ENCODE measurements at places on chromosomes 16 and 17.

DNA sequence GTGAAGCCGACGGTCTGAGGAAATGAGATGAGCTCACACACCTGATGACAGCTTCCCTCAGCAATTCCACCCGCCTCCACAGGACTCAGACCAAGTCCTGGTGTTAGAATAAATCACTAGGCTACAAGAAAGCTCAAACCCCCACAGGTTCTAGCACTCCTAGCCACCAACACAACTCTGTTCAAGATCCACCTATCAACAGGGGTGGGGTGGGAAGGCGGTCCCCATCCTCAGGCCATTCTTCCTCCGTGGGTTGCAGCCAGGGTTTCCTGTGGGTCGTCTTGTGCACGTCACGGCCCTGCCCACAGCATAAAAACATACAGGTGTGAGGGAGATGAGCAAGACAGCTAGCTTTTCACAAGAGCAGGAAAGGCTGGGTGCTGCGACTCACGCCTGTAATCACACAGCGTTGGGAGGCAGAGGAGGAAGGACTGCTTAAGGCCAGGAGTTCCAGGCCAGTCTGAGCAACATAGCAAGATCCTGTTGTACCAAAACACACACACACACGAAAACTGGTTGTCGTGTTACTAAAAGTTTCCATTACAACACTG, 81.1 kb downstream of the ANKRD11 start:
- DNase-seq = peak; percentile 72

DNA sequence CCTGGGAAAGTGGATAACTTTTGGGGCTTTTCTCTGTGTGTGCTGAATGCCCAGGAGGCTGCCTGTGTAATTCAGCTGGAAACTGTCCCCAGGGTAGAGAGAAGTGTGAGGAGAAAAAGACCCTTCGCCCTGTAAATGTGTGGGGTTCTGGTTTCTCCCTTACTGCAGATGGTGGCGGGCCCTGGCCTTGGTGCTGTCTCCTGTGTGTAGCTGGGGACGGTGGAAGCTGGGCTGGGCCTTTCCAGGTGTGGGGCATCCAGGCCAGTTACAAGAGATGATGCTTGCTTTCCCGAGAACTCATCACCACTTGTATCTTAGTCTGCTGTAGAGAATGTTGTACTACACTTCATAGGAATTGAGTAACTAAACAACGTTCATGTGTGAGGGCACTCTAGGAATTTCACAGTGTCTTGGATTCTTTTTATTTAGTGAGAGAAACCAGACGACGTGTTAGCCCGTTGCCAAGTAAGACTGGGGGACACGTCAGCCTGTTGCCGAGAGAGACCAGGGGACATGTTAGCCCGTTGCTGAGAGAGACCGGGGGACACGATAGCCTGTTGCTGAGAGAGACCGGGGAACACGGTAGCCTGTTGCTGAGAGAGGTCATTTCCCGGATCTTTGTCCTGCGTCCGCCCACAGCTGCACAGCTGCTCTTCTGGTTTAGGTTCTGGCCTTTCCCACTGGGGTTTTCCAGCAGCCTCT, 43.1 kb downstream of the TBCD start:
- DNase-seq = no peak

DNA sequence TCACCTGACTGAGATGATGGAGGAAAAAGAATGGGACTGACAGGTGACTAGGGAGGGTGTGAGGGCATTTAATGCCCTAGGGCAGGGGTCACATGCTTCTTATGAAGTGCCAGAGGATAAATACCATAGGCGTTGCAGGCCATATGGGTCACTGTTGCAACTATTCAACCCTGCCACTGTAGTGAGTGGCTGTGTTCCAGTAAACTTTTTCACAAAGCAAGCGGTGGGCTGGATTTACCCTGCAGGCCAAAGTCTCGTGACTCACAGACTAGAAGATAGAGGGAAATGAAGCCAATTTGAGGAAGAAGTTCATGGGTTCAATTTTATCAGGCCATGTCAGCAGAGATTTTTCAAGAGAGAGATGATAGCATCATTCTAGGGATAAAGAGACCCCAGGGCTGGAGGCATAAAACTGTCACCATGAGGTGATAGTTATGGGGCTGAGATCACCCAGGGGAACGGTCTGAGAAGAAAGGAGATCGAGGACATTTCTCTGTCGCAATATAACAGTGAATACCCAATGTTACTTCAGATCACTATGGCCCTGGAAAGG, 8.6 kb downstream of the ARHGAP17 start:
- DNase-seq = no peak

DNA sequence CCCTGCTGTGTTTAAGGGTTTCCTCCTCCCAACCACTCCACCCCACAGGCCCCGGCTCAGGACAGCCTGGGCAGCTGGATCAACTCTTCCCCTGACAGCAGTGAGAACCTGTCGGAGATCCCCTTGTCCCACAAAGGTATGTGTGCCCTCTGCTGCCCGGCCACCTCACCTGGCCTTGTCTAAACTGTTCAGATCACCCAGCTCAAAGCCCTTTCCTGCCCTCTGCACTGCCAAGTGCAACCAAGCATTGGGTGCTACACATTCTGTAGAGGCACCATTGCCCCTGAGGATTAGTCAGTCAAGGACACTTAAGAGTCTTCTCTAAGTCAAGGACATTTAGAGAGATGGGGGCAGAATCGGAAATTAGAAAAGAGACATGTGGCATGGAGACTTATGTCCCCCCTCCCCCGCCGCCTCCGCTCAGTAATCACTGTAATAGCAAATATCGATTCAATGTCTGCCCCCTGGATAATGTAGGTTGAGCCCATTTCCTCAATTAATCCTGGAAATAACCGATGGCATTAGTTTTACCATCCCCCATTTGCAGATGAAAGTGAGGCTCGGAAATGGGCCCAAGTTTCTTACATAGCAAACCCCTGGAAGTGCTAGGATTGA, 8.1 kb downstream of the BTBD17 start:
- no peak for DNase-seq

- DNase-seq = peak; percentile 71
Measured at GRCh38 chr16:85935974-85936760, 37.2 kb downstream of the IRF8 start.

- peak; percentile 52 for DNase-seq
Measured at GRCh38 chr17:2796164-2797125, at the start of gene RAP1GAP2. Gene RAP1GAP2, plus strand, starts transcription at chr17:2796438. Its CDS starts 90 bp downstream, at chr17:2796528.

DNA sequence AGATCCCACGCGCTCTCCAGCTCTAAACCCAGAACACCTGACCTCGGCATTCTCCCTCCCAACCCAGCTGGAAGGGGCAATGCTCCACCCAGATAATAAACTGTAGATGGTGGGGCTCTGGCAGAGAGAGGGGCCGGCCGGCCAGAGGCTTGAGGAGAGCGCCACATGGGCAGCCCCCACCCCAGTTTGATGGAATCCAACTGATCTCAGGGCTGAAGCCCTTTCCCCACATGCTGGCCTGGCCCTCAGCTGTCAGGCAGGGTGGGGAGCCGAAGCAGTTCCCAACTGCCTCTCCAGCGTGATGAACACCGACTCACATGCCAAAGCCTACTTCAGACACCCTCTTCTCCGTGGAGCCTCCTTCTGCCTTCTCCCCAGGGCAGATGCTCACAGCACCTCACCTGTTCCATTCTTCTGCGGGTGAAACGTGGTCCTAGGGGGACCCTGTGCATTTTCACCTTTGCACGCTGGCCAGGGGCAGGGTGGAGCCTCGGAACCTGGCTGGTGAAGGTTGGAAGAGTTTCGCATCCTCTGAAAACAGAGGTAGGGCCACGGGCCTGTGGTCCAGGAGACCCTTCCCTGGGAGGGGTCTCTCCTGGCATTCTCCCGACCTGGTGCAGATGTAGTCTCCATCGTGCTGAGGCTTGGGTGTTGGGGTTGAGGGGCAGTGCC, 65.7 kb upstream of the ZNF469 start:
- DNase-seq = no peak

DNA sequence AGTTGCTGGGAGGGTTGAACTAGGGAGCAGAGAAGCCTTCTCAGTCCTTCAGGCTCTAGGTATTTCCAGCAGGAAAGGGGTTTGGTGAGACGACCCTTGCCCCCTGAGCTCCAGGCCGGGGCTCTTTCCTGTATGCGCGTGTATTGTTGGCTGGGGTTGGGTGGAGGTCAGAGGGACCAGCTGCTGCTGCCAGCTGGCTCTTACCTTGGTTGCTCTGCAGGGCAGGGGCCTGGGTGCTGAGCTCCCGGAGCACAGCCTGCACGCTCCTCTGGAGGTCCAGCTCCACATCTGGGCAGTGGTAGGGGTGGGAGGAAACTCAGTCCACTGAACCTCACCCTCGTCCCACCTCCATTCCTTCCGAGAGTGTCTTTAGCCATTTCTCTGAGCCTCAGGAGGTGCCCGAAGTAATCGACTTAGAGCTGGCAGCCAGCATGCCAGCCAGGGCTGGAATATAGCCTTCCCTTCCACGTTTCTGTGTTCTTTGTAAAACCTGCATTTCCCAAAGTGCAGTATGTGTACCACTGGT, 28.0 kb downstream of the PIK3R6 start:
- DNase-seq = no peak
